ENCODE measurements at places on chromosomes 13 and 19. TPM values are rescaled to one million over a fixed set of nuclear protein-coding genes. Genes with fewer than 3 reads are reported as not detected.

Gene FOXA3
- total RNA-seq, result not detected

Gene CASP14
- not detected for total RNA-seq

Gene KLK12
- not detected for total RNA-seq

Gene GFY
- not detected for total RNA-seq

Gene GDF15
- total RNA-seq, result not detected

Gene C1QTNF9
- 0.20 TPM for total RNA-seq

Gene FGF21
- not detected for total RNA-seq

Gene TINCR
- total RNA-seq, result 3.1 TPM

Gene ZNF443
- total RNA-seq, result 3.9 TPM

Gene ADPRHL1
- 0.57 TPM for total RNA-seq

Gene BCL3
- 231 TPM for total RNA-seq

Gene ZNF573
- total RNA-seq, result 6.0 TPM

Gene ZNF470
- 0.84 TPM for total RNA-seq

Gene CLEC17A
- 0.25 TPM for total RNA-seq

Gene CEACAM4
- total RNA-seq, result 16.1 TPM

Gene TNFSF13B
- total RNA-seq, result 5.4 TPM

Gene RFPL4AL1
- not detected for total RNA-seq

Gene BEST2
- total RNA-seq, result not detected

Gene ZNF554
- 3.3 TPM for total RNA-seq

Gene CLEC4G
- not detected for total RNA-seq
